ENCODE measurements at places on chromosomes 5 and 9. TPM values are rescaled to one million over a fixed set of nuclear protein-coding genes. Genes with fewer than 3 reads are reported as not detected.
A peak's percentile ranks its signal among the peaks of the same experiment; 100 is the strongest.

The CFAP90 gene
- not detected for total RNA-seq

DNA sequence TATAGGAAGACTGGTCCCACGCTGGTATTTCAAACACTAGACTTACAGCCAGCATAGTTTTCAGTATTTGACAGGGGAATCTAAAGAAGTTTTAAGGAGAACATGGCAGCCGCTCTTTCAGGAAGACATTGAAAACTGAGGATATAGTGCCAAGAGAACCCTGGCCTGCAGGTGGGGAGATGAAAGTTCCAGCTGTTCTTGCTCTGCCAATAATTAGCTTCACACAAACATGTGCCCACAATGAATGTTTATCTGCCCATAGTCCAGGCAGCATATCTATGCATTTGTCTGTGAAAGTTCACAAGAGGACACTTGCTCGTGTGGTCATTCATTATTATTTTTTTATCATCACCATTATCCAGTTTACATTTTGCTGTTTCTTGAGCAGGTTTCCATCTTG lies 47.6 kb upstream of the AGXT2 start:
- peaks cover 3% of the 10 kb centered on the region for H3K4me1 ChIP-seq
- H3K36me3 ChIP-seq = no peaks in the 10 kb centered on the region
- H3K27ac ChIP-seq = no peak overlapping the region

The NUTM2G gene
- total RNA-seq = not detected

The DMRTA1 gene
- 1.3 TPM for total RNA-seq

The ANKRD55 gene
- not detected for total RNA-seq

- no peaks in the 10 kb centered on the region for H3K36me3 ChIP-seq
- H3K4me1 ChIP-seq = peaks cover 11% of the 10 kb centered on the region
- H3K27ac ChIP-seq = peak overlapping the region; percentile 98
- DNase-seq = no peak
- H3K27me3 ChIP-seq = no peaks in the 10 kb centered on the region
These were observed 1.0 kb downstream of the HMGCS1 start for GRCh38 chr5:43312076-43312661.

GRCh38 chr5:137938751-137939143 lies 49.5 kb downstream of the PKD2L2 start:
- peaks cover under 1% of the 10 kb centered on the region for H3K4me1 ChIP-seq
- H3K27ac ChIP-seq = no peak overlapping the region
- no peak overlapping the region for H3K4me3 ChIP-seq
- H3K27me3 ChIP-seq = no peaks in the 10 kb centered on the region

GRCh38 chr5:133326361-133326760 lies 274.5 kb downstream of the HSPA4 start:
- no peak for DNase-seq
- no peak overlapping the region for H3K27ac ChIP-seq
- H3K36me3 ChIP-seq = no peaks in the 10 kb centered on the region
- H3K27me3 ChIP-seq = no peaks in the 10 kb centered on the region
- H3K4me1 ChIP-seq = no peaks in the 10 kb centered on the region
- H3K4me3 ChIP-seq = no peak overlapping the region

- no peaks in the 10 kb centered on the region for H3K27me3 ChIP-seq
- H3K36me3 ChIP-seq = no peaks in the 10 kb centered on the region
- H3K4me3 ChIP-seq = no peak overlapping the region
- no peaks in the 10 kb centered on the region for H3K4me1 ChIP-seq
- no peak overlapping the region for H3K27ac ChIP-seq
These were observed 167.5 kb downstream of the SYK start for GRCh38 chr9:90969021-90969675.

The MYOT gene
- total RNA-seq = 27.2 TPM

- H3K4me3 ChIP-seq = no peak overlapping the region
- peaks cover 16% of the 10 kb centered on the region for H3K36me3 ChIP-seq
- H3K27ac ChIP-seq = no peak overlapping the region
- H3K4me1 ChIP-seq = no peaks in the 10 kb centered on the region
- no peaks in the 10 kb centered on the region for H3K27me3 ChIP-seq
These were observed 8.0 kb downstream of the DIPK1B start for GRCh38 chr9:136720251-136720897.

DNA sequence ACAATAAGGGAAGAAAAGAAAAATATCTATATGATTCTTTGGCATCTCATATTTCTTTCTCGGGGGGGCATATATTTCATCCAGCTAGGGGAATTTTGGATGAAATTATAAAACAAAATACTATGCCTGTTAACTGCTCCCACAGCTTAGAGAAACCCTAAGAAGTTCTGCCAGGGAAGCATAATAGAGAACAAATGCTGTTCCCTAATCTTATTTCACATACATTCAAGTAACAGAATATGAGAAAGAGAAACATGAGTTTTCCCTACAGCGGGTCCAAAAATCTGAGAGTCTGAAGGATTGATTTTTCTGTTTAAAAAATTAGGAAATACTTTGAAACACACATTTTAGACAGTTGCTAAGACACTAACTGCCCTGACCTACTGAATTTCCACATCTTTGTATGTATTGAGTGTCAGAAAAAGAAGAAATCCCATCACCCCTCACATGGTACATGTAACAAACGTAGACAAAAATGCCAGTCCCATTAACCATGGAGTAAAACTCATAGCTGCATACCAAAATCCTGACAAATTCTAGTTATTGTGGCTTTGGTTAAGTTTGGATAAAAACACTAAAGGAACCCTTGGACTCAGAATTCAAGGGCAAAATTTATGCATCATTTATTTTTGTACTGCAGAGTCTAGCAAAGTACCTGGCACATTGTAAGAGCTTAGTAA lies 620.2 kb upstream of the DMAC1 start:
- H3K4me3 ChIP-seq = no peak overlapping the region
- H3K4me1 ChIP-seq = no peaks in the 10 kb centered on the region
- no peak for DNase-seq
- no peaks in the 10 kb centered on the region for H3K36me3 ChIP-seq
- H3K27me3 ChIP-seq = no peaks in the 10 kb centered on the region

DNA sequence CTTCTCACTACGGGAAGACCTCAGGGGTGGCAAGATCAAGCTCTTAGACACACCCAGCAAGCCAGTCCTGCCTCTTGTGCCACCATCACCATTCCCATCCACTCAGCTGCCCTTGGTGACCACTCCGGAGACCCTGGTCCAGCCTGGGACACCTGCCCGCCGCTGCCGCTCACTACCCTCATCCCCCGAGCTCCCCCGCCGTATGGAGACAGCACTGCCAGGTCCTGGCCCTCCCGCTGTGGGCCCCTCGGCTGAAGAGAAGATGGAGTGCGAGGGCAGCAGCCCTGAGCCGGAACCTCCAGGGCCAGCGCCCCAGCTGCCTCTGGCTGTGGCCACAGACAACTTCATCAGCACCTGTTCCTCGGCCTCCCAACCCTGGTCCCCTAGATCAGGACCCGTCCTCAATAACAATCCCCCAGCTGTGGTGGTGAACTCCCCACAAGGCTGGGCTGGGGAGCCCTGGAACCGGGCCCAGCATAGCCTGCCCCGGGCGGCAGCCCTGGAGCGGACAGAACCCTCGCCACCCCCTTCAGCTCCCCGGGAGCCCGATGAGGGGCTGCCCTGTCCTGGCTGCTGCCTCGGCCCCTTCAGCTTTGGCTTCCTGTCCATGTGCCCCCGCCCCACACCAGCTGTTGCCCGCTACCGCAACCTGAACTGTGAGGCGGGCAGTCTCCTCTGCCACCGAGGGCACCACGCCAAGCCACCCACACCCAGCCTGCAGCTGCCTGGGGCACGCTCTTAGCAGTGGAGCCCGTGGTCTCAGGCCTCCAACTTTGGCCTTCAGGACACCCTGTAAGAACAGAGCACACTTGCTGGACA lies 4.1 kb downstream of the TESK1 start:
- no peak for DNase-seq
- H3K4me1 ChIP-seq = peaks cover 25% of the 10 kb centered on the region
- no peaks in the 10 kb centered on the region for H3K27me3 ChIP-seq
- H3K36me3 ChIP-seq = peaks cover 6% of the 10 kb centered on the region

Measured in tibial nerve (tissue), 4 donors.